Smooth muscle cell of the brain vasculature (primary cell): ENCODE measurements at places on chromosomes 16 and 17.

GRCh38 chr17:61200339-61200715 is 199.3 kb upstream of the TBX2 start:
- no peak for DNase-seq

GRCh38 chr17:9729034-9729650 is 62.2 kb downstream of the DHRS7C start:
- DNase-seq, result peak; percentile 18

DNA sequence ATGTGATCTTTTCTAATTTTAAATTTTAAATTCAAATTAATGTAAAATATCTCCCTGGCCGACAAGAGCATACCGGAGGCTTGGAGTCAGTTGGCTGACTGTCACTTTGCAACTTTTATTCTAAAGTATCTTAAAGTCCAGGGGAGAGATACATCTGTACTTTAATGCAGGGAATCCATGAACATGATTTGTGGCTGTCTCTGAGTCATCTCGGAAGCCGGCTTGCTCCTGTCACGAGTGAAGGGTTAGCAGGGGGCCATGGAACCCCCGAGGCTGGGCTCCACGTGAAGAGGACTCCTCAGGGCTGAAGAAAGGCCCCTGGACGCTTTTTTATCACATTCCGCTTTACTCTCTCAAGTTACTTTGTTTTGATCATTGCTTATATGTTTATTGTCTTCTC is 13.3 kb downstream of the TVP23A start:
- no peak for DNase-seq

- DNase-seq, result no peak
Observed at GRCh38 chr16:67563708-67564468, 1.6 kb downstream of the CTCF start.

- no peak for DNase-seq
Observed at GRCh38 chr17:46109603-46110189, 83.5 kb downstream of the KANSL1 start.

GRCh38 chr16:56415875-56416274 is 9.5 kb downstream of the AMFR start:
- no peak for DNase-seq

GRCh38 chr16:53057658-53058057 is 2.9 kb downstream of the CHD9 start:
- DNase-seq, result no peak

DNA sequence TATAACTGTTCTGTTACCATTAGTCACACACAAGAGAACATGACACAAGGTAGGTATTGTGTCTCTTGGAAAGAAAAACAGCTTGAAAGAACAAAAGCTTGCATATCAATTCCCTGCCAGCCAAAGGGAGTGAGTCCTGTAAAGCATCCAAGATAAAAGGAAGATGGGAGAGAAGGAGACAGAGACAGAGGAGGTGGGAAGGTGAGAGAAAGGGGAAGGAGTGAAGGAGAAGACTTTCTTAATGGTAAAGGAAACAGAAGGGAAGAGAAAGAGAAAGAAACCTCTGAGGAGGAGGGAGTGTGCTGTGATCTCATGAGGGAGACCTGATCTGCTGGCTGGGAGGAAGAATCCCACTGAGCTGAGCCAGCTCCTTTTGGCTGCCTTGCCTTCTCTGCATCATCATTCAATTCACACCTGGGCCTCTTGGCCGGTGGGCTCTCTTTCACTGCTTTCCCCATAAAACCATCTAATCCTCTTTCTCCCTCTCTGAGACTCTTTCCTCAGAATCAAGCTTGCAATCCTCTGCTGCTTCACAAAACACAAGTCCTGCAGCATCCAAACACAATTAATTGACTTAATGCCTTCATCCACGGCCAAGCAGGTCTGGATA is 271.6 kb downstream of the ABCC12 start:
- DNase-seq, result no peak

- DNase-seq, result no peak
Observed at GRCh38 chr16:77613095-77613494, 109.2 kb upstream of the NUDT7 start.

DNA sequence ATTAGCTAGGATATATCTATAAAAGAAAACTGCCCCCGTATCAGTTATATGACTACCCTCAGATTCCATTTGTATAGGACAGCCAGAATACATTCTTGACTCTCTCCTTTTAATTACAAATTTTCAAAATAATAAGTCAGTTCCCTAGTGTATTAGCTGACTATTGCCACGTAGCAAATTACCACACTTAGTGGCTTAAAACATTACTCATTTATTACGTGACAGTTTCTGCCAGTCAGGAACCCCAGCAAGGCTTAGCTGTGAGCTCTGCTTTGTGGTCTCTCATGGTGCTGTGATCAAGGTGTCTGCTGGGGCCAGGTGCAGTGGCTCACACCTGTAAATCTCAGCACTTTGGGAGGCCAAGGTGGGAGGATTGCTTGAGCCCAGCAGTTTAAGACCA is 13.9 kb upstream of the SCNN1B start:
- no peak for DNase-seq

DNA sequence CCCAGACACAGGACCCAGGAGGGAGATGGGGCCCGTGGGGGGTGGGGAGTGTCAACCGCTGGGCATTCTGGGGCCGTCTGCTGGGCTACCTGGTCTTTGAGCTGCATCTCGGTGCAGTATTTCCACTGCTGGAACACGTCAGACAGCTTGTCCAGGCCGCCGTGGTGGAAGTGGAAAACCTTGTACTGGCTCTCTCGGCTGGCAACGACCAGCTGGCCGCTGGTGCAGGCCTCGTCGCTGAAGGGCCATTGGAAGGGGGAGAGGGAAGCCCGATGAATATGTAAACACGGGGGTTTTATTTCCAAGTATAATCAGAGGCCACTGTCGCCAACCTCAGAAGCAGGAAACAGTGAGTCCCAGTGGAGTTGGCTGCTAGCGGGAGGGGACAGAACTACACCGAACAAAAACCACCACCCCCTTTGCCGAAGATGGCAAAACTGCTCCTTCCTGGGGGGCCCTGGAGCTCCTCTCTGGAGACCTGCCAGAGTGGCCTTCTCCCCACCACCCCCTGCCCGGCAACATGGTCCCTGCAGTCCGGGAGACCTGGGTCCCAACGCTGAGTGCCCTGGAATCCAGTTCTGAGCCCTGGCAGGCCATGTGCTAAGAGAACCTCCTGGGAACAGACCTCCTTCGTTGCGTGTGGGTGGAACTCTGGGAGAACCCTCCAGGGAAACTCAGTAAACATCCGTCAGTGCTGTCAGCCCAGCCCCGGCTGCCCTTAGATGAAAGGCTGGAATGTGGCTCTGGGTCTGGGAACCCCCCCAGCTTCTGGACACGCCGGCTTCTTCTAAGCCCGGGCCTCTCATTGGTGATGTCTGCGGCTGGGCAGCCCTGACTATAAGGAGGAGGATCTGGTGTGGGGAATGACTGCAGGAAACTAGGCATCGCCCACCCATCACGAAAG is 84.1 kb downstream of the TBC1D16 start:
- DNase-seq, result peak; percentile 45

DNA sequence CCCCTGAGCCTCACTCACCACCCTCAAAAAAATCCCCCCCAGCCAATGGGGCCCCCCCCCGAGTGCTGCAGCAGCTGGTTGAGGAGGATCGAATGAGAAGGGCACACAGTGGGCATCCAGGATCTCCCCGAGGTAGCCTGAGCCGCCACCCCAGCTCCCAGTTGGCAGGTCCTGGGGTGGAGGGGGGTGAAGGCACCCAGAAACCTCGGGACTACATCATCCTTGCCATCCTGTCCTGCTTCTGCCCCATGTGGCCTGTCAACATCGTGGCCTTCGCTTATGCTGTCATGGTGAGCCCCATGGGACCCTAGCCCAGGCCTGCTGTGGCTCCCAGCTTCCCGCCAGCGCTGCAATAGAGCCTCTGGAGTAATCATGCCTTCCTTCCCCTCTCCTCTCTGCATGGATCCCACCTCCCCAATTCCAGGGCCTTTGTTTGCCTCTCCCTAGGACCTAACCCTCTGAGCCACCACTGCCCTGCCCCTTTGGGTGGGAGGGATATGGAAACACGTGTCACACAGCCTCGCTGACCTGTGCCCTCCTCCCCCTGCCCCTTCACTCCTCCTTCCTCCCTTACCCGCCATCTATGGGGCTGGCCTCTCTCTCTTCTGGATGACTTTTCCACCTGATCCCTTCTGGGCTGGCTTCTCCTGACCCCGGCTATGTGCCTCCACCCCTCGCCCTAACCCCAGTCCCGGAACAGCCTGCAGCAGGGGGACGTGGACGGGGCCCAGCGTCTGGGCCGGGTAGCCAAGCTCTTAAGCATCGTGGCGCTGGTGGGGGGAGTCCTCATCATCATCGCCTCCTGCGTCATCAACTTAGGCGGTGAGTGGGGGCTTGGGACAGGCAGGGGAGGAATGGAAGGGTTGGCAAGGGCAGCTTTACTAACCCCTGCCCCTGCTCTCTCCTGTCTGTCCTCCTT is 1.9 kb downstream of the PRRT2 start:
- no peak for DNase-seq

- no peak for DNase-seq
Observed at GRCh38 chr16:4391631-4392381, 20.2 kb downstream of the VASN start.

DNA sequence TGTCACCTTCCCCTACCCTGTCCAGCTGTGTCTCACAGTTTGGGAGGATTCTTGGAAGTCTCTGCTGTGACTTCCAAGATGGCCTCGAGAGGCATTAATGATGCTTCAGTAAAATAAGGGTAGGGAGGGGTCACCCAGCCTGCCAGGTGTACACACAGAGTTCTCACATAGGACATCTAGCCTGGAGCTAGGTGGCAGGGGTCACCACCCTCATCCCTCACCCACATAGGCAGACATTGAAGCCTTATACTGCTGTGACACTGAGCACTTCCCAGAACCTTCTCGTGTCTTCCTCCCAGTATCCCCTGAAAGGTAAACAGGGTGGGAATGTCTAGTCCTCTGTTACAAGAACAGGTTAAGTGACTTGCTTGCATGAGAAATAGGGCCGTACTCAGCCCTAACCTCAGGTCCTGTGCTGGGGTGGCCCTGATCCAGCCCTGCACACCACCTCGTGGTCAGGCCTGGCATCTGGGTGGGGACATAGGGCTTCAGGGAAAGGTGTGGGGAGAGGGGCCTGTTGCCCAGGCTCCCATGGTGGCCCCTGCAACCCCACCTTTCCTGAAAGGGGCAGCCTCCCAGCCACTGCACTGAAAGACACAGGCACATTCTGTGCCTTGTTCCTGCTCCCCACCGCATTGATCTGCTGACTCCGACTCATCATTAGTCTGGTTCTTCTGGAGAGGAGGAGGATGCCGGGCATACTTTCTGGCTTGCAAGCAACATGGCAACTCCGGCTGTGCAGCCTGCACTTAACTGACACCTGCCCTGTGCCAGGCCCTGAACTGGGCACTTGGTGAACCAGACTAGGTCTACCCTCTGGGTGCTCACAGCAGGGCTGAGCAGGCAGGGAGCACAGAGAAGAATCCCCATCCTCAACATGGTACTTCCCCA is 3.6 kb upstream of the MMP15 start:
- no peak for DNase-seq

- DNase-seq, result no peak
Observed at GRCh38 chr16:20291208-20292206, 35.8 kb downstream of the GP2 start.

DNA sequence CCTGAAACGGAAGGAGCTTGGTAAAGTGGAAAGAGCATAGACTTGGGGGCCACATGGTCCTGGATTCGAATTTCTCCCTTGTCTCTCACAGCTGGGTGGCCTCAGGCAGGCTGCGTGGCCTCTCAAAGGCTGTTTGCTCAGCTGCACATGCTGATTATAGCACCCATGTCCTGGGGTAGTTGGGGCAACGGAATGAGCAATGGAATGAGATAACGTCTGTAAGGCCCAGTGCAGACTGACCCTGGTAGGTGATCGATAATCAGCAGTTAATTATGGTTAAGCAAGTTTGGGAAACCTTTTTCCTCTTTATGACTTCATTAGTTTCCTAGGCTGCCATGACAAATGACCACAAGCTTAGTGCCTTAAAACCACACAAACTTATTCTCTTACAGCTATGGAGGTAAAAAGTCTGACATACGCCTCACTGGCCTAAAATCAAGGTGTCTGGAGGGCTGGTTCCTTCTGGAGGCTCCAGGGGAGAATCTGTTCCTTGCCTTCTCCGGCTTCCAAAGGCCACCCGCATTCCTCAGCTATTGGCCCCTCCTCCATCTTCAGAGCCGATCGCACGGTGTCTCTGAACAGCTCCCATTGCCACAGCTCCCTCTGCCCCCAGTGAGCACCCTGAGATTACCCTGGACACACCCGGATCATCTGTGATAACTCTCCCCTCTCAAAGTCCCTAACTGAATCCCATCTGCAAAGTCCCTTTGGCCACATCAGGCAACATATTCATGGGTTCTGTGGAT is 294.9 kb upstream of the FOXF1 start:
- no peak for DNase-seq

DNA sequence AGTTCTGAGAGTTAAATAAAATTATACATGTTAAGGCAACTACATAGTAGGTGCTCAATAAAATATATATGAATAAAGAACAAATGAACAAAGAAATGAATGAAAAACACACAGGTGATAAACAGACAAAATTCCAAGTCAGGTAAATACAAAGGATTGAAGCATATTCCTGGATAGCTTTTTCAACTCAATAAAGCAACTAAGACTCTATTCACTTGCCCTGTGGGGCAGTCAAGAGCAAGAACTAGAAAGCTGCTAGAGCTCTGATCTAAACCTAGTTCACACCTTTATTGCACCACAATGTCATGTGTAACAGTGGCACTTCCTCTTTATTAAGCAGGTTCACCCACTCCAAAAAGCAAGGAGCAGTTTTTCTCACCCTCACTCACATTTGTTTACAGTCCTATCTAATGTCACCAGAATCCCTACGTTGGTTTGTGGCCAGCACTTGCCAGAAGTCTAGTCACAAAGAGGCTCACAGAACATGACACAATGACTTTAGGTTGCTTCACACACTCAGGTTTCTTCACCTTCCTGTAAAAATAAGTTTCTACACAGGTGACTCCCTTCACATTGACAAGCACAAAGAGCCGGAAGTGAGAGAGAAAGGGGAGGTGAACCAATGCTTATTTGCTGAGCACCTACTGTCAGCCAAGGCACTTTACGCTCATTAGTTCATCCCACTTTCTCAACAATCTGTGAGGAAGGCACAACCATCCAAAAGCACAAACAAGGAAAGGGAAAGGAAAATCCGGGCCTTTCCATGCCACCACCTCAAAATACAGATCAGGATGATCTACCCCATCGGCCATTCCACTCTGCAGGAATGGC is 70.8 kb downstream of the XPO6 start:
- no peak for DNase-seq

- no peak for DNase-seq
Observed at GRCh38 chr17:31248986-31249834, 47.8 kb downstream of the OMG start.

GRCh38 chr17:80874866-80875445 is 116.7 kb upstream of the CHMP6 start:
- no peak for DNase-seq

DNA sequence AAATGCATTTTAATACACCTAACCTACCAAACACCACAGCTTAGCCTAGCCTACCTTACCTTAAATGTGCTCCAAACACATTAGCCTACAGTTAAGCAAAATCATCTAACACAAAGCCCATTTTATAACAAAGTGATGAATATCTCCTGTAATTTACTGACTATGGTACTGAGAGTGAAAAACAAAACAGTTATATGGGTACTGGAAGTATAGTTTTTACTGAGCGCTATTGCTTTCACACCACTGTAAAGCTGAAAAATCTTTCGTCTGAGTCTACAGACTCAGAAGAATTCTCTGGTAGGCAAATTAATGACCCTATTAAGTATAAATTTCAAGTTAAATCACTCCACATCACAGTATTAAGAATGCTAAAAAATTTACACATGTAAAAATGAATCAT is 3.5 kb downstream of the GRB2 start:
- no peak for DNase-seq

- no peak for DNase-seq
Observed at GRCh38 chr16:24931091-24931490, 84.1 kb downstream of the ARHGAP17 start.

GRCh38 chr17:12730931-12731521 is 58.3 kb upstream of the ARHGAP44 start:
- no peak for DNase-seq
